ENCODE measurements at places on chromosomes 6 and 20.

DNA sequence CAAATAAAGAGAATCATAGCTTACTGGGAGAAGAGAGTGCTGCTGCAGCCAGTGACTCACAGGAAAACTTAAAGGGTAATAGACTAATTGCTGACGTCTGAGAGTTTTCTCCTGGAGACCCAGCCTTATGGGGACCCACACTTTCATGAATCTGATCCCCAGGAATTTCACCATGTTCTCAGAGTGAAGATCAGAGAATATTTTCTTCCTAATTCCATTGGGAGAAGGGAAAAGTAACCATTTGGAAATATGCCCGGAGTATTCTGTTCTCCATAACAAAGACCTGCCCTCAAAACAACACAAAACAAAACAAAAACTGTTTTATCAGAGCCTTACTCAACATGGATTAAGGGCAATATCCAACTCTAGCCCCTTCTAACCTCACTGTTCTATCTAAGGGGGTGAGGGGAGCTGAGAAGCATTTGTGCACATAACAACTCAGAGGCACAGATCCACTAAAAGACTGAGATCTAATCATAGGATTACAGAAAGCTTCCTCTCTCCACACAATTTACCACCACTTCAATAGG is 168.2 kb upstream of the SSTR4 start:
- DNase-seq, result no peak

- DNase-seq, result no peak
Measured at GRCh38 chr6:81878479-81878878, 126.0 kb upstream of the TENT5A start.

DNA sequence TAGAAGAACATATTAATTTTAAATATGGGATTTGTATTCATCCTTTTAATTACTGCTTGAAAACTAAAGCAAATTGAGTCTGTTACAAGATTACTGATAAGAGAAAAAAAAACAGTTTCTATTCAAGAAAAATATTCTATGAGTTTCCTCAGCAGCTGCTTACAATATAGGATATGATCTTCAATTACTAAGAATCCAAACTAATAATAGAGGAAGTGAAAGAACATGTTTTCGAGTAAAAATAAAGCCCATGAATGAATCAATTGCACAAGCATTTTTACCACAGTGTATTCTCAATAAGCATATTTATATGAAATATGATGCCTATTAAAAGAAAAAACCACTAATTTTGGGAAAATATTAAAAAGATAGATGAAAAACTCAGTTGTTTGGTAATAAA is 63.4 kb downstream of the AHI1 start:
- no peak for DNase-seq

- no peak for DNase-seq
Measured at GRCh38 chr6:15329197-15329671, 83.4 kb downstream of the JARID2 start.

GRCh38 chr6:67736161-67736560 is 898.9 kb upstream of the ADGRB3 start:
- no peak for DNase-seq

DNA sequence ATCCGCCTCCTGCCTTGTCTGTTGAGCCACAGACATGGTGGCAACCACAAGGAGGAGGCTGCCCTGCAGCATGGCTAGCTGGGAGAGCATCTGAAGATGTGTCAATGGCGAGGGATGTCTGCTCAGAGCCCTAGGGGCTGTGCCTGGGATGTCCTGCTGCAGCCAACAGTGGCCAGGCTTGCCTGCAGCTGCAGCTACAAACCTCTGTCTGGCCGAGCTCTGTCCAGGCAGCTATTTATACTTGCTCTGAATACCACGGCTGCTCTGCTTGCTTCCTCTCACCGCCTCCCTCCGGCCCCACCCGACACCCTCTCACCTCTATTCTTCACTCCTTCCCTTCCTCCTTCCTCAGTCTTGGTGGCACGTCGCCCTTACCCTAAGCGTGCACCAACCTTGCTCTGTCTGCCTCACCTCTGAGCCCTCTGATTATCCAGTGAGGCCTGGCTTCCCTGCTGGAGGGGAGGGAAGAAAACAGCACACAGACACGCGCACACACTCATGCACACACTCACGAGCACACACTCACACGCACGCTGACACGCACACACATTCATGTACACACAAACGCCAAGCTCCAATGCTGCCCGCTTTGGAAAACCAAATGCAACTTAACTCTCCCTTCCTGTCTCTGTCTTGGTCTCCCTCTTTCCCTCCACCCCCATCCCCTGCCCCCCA is at the start of gene ANGPT4:
Gene ANGPT4 (minus strand): TSS at position 210 of the 675 bp plus-strand sequence. CDS start 120 bp downstream, at position 90.
- DNase-seq, result no peak

DNA sequence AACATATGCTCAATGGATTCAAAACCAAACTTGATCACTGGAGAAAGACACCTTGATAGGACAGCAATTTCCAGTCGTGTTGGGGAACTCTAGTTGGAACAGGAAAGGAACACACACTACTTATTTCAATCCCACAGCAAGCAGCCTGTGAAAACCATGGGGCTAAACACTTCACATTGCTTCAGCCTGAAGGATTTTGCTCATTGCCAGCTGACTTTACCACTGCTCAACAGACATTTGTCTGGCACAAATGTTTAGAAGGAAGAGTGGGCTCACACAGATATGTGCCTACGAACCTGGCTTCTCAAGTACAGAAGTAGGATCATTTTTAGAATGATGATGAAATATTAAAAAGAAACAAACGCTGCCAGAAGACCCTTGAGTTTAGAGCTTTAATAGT is 598.1 kb downstream of the PHF3 start:
- DNase-seq, result no peak

GRCh38 chr20:62735331-62735821 is 26.7 kb downstream of the NTSR1 start:
- no peak for DNase-seq

- peak; percentile 69 for DNase-seq
Measured at GRCh38 chr20:40497899-40498691, 190.9 kb downstream of the MAFB start.

- DNase-seq, result peak; percentile 90
Measured at GRCh38 chr6:42532038-42532669, 31.7 kb upstream of the UBR2 start.

DNA sequence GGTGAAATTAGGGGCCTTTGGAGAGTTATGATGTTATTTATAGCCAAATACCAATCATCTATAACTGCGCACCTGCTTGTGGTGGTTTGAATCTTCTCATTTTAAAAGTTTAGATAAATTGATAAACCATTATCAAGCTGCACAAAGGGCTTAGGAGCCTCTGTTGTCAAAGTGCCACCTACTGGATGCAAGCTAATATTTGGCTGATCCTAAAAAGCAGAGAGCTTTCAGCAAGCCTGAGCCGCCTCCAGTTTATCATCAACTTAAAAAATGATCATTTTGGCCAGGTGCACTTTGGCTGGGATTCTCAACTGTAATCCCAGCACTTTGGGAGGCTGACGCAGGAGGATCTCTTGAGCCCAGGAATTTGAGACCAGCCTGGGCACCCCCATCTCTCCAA is 58.5 kb upstream of the ATXN1 start:
- DNase-seq, result peak; percentile 39

DNA sequence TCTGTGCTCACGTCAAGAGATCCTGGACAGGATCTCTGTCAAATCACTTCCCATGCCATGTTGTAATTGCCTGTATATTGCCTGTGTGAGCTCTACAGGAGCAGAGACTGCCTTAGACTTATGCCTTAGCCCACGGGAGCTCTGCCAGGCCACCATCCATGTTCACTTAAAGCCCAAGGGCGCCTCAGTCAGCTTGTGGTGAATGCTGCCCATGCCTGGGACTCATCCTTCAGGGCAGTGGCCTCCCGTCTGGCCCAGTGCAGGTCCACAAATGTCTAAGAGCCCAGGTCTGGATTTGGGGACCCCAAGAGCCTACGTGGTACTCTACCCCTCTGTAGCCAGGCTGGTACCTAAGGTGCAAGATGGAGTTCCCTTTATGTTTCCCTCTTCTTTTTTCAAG is 22.4 kb upstream of the BPIFA2 start:
- no peak for DNase-seq

GRCh38 chr6:127506894-127507293 is 12.2 kb downstream of the MTCL3 start:
- no peak for DNase-seq

DNA sequence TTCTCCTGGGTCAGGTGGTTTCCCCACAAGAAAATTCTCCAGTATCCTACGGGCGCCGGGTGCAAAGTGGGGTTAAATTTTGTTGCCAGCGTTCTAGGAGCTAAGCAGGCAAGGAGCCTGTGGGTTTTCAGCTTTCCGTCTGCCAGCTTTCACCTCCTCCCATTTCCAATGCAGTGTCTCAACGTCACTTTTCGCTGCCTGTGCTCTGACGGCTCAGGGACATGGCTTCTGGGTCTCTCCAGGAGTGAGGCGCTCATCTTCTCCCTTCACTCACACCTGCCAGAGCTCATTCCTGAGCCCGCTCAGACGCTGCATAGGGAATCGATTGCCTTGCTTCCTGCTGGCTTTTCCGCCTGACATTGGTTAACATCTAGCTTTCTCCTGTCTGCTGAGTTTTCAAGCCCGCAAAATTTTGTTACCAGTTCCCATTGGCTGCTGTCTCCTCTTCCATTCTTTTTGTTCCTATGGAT is 7.3 kb upstream of the NAA20 start:
- DNase-seq, result no peak

DNA sequence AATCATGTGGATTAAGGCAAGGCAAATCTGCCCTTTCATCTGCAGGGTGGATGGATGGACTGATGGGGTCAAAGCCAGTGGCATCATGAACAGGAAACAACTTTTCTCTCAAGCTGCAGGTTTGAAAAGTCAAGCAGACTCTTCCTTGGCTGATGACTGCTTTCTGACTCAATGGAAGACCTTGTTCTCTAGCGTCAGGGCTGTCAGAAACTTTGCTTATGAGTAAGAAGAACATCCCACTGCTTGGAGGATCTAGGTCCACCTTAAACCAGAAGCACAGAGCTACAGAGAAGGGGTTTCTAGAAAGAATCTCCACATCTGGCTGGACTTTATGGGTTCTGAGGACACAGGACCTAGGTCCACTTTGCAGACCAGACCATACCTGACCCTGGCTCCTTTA is 36.3 kb upstream of the CST5 start:
- DNase-seq, result no peak

GRCh38 chr20:45041464-45042337 is 59.2 kb downstream of the KCNS1 start:
- peak; percentile 33 for DNase-seq

GRCh38 chr6:41731561-41732086 is 3.8 kb downstream of the TFEB start:
- DNase-seq, result no peak

GRCh38 chr20:34403063-34403827 is 40.2 kb downstream of the ITCH start:
- no peak for DNase-seq

DNA sequence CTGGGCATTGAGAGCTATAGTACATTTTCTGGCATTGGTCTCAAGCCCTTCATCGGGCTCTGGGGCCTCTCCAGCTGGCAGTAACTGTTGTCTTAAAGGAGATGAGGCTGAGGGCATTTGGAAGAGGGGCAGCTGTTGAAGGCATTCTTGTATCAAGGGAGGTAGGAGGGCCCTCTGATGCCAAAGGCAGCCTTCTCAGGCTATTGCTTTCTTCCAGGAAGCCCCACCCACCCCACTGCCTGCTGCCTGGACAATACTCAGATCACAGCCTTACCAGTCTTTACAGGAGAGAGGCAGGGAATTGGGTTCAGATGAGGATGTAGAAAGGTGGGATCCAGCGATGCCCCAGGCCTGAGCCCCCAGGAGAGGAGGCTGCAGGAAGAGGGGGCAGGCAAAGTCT is 46.0 kb downstream of the CPXM1 start:
- no peak for DNase-seq

DNA sequence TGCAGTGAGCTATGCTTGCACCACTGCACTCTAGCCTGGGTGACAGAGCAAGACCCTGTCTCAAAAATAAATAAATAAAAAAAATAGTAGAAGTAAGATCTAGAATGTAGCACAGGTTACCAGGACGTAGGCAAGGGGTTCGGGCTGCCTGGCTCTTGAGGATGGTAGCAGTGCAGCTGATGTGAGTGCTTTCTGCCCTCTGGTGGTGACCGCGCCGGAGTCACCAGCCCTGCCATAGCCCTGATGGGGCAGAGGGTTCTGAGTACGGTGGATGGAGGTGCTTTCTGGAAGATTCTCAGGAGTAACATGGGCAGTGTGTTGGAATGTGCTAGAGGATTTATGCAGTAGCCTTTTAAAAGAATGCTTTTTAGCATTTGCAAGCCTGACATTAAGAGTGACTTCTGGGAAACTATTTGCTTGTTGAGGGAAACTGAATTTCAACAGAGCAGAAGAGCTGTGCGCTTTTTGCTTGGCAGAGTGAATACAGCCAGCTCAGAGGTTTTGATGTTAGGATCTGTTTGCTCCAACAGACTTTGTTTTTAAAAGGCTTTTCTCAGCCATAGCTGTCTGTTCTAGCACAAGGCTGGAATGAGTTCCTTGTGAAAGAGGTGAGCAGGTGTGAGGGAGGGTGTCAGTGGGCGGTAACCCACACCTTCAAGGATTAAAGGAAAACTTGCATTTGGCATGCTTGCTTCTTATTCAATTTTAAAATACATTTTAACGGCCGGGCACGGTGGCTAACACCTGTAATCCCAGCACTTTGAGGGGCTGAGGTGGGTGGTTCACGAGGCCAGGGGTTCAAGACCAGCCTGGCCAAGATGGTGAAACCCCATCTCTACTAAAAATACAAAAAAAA is 65.9 kb downstream of the PTPN1 start:
- DNase-seq, result peak; percentile 81

- DNase-seq, result no peak
Measured at GRCh38 chr6:166523782-166524559, 62.5 kb downstream of the RAMACL start.

DNA sequence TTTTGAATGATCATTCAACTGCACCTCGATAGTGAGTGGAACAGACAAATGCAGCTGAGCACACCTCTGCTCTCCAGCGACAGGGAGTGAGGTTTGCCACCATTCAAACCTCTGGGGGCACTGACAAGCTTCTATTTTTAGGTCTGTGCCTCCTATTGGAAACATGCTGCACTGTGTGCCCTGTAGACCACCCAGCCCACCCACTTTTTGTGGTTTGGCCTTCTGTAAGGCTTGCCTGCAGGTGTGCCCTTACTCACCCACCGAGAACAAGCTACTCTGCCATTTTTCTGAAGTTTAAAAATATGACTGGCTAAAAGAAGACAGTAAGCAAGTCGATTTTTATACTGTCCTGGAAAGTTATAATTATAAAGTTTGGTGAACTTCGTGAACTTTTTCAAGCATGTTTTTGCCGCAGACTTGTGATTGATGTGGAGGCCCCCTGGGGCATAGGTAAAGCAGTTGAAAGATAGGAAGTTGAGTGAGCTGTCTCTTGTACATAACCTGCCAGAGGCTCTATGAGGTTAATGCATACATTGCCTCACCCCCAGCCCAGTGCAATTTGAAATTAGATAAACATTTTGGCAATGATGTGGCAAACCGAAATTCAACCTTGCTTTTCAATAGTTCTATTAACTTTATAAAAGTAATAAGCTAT is 53.8 kb downstream of the ADGRG6 start:
- peak; percentile 35 for DNase-seq

- peak; percentile 71 for DNase-seq
Measured at GRCh38 chr6:72649032-72649984, 27.4 kb downstream of the KCNQ5 start.

- no peak for DNase-seq
Measured at GRCh38 chr6:11009353-11009752, 34.8 kb downstream of the ELOVL2 start.

- no peak for DNase-seq
Measured at GRCh38 chr6:45483501-45483900, 105.8 kb upstream of the SUPT3H start.
